Transverse colon (tissue), 4 donors: ENCODE measurements at places on chromosomes 2 and 18. TPM values are rescaled to one million over a fixed set of nuclear protein-coding genes. Genes with fewer than 3 reads are reported as not detected.

Gene TXNDC2
- total RNA-seq, result not detected

Gene CYP27C1
- not detected for total RNA-seq

Gene PPP4R3B
- total RNA-seq, result 79.7 TPM

Gene AQP12B
- total RNA-seq, result not detected

Gene LCT
- total RNA-seq, result not detected

Gene SCN2A
- total RNA-seq, result not detected

Gene DBI
- total RNA-seq, result 212 TPM

Gene VSNL1
- 1.1 TPM for total RNA-seq

- no peak overlapping the region for H3K4me3 ChIP-seq
- peaks cover 14% of the 10 kb centered on the region for H3K4me1 ChIP-seq
- H3K36me3 ChIP-seq, result no peaks in the 10 kb centered on the region
- H3K27ac ChIP-seq, result no peak overlapping the region
- DNase-seq, result no peak
Measured at GRCh38 chr2:126888046-126888445, 10.6 kb upstream of the TEX51 start.

- no peak overlapping the region for H3K4me3 ChIP-seq
- no peaks in the 10 kb centered on the region for H3K27me3 ChIP-seq
- no peaks in the 10 kb centered on the region for H3K4me1 ChIP-seq
- no peak for DNase-seq
Measured at GRCh38 chr2:37631292-37631691, 40.1 kb downstream of the CDC42EP3 start.

- H3K4me3 ChIP-seq, result no peak overlapping the region
- no peak overlapping the region for H3K27ac ChIP-seq
- no peaks in the 10 kb centered on the region for H3K27me3 ChIP-seq
Measured at GRCh38 chr18:58802959-58803358, 61.7 kb upstream of the ZNF532 start.

- H3K4me3 ChIP-seq, result no peak overlapping the region
- H3K36me3 ChIP-seq, result peaks cover 18% of the 10 kb centered on the region
- no peaks in the 10 kb centered on the region for H3K4me1 ChIP-seq
- no peak overlapping the region for H3K27ac ChIP-seq
Measured at GRCh38 chr18:58695772-58696171, 24.5 kb downstream of the MALT1 start.

DNA sequence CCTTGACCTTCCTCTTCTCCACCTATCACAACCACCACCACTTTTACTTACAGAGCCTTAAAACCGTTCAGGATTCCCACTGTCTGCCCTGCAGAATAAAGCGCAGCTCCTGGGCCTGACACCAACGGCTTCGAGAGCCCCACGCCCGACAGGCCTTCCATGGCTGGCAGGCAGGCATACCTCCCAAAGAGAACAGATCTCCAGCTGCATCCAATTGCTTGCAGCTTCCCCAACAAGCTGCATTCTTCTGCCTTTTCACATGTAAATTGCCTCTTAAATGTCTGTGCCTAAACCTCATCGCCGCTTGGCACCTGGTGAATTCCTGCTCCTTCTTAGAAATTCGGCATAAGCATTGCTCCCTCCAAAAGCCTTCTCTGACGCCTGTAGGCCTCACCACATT is 31.5 kb upstream of the FAM124B start:
- H3K27ac ChIP-seq, result no peak overlapping the region
- no peaks in the 10 kb centered on the region for H3K27me3 ChIP-seq
- no peak overlapping the region for H3K4me3 ChIP-seq
- DNase-seq, result no peak
- no peaks in the 10 kb centered on the region for H3K36me3 ChIP-seq

DNA sequence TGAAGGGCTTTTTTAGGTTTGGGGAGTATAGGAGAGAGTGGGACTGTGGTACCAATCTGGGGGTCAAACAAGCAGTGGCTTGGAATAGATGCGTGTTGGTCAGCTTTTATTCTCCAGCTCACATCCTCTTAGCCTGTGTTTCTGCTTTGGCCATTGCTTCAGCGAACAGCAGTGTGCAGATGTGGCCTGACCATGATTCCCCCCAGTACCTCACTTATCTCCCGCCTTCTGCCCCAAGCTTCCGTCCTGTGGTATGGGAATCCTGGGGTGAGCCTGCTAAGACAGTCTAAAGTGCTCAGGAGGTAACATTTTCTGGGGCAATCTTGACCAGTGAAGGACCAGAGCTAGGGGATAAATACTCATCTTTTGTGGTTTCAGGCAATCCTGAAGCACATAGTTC is 84.9 kb upstream of the TNP1 start:
- H3K27me3 ChIP-seq, result no peaks in the 10 kb centered on the region
- no peaks in the 10 kb centered on the region for H3K36me3 ChIP-seq
- H3K4me1 ChIP-seq, result no peaks in the 10 kb centered on the region
